ENCODE measurements at places on chromosomes 7 and 10.

DNA sequence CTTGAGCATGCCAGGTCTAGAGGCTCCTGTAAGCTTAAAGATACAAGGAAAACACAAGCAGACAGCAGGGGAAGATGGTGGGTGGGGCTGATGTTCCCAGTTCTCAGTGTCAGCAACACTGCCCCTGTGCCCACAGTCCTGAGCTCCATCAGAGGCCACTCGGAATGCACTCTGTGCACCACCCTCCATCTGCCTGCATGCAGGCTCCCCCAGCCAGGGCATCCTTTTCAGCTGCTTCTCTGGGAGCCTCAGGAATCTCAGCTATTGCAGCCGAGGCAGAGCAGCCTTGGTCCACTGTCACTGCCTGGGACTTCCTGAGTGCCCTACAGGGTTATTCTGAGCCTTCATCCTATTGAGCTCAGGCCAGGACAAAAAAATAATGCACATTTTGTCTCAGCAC is 22.2 kb downstream of the LBX1 start:
- no peak for DNase-seq

DNA sequence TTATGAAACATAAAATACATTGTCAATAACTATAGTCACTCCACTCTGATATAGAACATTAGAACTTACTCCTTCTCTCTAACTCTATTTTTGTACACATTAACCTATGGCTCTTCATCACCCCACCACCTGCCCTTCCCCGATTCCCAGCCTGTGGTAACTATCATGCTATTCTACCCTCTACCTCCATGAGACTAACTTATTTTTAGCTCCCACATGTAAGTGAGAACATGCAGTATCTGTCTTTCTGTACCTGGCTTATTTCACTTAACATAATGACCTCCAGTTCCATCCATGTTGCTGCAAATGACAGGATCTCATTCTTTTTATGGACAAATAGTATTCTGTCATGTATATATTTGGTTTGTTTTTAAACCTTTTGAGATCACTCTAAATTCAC is 8.8 kb upstream of the NOD1 start:
- DNase-seq, result no peak

GRCh38 chr7:44650772-44651171 is 44.3 kb downstream of the OGDH start:
- no peak for DNase-seq

- no peak for DNase-seq
These were observed 31.4 kb downstream of the STEAP1B start for GRCh38 chr7:22468609-22469008.

DNA sequence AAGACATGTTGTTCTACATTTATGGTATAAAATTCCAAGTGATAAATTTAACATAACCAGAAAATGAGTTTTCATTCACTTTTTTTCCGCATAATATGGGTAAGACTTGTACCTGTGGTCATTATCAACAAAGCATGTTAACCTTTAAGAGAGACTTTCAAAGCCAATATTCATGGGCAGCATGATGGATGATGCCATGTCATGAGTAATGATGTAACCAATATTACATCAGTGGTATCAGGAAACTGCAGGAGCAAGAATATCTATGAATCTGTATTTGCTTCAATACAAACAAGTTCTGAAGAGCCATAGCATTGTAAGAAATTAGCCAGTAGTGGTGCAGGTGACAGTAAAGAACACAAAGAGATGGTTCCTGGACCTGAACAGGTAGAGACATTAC is 126.9 kb downstream of the C1GALT1 start:
- no peak for DNase-seq

- no peak for DNase-seq
These were observed 43.7 kb downstream of the ANXA8 start for GRCh38 chr10:47440207-47440606.

- DNase-seq, result no peak
These were observed 14.8 kb upstream of the ZC3HAV1 start for GRCh38 chr7:139124084-139124914.

DNA sequence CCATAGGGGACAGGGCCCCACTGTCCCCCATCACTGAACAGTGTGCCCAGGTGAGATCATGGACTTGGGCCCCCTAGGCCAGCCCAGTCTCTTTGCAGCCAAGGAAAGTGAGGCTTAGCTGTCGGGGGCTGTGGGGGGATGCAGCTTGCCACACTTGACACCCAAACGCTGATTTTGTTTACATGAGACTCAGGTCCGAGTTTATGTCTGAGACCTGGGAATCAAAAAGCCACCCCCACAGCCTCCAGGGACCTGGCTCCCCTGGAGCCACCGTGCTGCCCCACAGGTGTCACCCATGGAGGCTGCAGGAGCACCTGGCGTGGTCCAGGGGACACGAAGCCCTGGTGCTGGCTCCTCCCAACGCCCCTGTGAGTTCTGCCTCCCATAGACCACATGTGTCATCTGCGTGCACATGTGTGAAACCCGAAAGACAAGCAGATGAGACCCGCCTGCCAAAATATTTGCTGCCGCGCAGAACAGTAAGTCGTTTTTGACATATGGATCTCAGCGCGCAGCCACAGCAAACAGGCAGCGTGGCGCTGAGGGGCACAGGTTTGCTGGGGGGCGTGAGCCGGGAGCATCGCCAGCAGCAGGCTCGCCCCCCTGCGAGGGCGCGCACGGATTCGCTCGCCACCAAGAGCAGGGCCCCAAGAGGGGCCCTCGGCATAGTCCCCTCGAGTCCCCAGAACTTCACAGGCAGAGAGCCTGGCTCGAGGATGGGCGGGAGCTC is 112.3 kb downstream of the LHPP start:
- DNase-seq, result no peak

- no peak for DNase-seq
These were observed 735.3 kb downstream of the MAGI2 start for GRCh38 chr7:78718212-78718611.

- DNase-seq, result no peak
These were observed 13.3 kb downstream of the GPR37 start for GRCh38 chr7:124752310-124752709.

DNA sequence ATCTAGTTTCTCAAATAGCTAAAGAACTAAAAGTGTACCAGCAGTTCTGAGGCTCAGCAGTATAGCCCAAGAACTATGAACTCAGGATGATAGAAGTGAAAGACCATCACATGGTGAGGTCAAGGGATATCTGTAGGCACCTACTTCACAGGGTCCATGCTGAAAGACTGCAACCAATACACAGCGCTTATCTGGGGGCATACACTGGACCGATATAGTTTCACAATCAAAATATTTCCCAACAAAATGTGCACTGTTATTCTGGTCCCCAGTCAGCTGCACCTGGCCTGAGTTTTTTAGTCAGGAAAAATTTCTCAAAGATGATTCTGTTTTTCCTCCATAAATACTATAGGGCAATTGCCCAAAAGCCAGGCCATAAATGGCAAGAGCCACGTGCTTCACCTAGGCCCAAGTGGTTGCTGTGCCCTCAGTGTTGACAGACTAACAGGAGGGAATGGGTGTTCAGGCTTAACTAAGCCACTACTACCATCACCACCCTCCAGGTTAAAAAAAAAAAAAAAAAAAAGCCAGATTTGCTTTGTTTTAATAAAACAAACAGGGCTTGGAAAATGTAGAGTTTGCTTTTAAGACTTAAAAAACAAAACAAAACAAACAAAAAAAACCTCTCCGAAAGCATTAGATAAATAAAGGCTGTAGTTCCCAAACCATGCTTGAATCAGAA is 58.5 kb downstream of the OGDH start:
- DNase-seq, result no peak

DNA sequence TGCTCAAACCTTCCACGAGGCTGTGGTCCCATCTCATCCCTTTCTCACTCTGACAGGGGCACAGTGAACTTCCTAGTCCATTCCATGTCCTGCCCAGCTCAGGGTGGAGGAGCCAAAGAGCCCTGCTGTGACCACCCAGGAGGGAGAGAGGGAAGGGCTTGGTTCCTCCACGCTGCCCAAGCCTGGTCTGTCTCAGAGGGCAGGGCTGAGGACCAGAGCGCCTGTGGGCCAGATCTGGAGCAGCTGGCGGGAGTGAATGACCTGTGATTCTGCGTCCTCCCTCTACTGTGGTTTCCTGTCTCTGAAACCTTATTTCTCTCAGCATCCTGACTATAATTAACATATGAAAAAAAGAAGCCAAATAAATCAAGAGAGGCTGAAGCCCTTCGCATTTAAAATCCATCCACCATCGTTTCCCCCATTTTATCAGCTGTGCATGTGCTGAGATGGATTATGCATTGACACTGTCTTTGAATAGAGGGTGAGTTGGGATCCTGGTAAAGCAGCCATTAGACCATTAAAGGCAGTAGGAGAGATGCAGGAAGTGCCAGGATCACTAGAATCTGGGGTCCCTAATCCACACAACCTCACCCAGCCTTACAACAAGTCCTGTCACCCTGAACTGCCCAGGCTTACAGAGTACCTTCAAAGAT is 165.6 kb downstream of the DPP6 start:
- no peak for DNase-seq

GRCh38 chr7:100406767-100407166 is 21.7 kb downstream of the ZCWPW1 start:
- DNase-seq, result no peak

DNA sequence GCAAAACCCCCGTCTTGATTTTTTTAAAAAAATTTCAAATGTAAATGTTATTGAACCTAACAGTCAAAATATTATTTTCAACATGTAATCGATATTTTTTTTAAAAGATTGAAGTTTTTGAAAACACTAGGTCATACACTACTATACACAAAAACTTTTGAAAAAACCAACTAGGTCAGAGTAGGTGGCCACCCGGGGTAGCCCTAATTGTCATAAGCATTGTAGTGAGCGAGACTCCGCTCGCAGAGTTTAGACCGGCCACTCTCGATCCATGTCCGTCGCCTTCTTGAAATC is 417 bp downstream of the RFC2 start:
- DNase-seq, result no peak

GRCh38 chr10:3412071-3412582 is 239.5 kb upstream of the PITRM1 start:
- DNase-seq, result no peak

- no peak for DNase-seq
These were observed 2.9 kb downstream of the NUP205 start for GRCh38 chr7:135560631-135561030.
